ENCODE measurements at places on chromosomes 2 and 18.

DNA sequence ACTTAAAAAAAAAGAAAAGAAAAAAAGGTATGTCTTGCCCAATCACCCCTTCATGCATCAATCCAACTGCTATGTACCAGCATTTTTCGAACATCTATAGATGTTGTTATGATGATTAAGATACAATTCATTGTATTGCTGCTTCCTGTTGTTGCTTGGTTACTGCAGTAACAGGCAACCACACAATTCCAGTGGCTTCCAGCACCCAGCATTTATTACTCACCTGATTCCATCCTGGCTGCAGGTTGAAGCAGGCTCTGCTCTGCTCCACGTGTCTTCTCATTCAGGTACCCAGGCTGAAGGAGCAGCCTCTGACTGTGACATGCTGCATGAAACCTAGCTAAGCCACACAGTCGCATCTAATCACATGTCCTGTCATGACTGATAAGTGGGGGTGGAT is 196.9 kb downstream of the INO80D start:
- no peak for DNase-seq

DNA sequence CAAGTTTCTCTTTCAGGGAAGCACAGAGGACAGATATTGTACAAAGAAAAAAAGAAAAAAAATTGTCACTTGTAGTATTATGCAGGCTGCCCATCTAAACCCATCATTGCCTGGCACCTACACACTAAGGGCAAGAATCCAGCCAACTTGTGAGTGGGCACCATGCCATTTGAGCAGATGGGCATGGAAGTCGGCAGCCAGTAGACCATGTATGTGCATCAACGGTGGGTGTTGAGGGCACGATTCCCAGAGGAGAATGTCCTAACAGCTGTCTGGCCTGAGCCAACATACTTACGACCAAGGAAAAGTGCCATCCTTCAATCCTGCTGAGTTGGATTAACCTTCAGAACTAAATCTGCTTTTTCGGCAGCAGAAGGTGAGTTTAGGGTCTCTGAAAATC is 63.9 kb downstream of the ARHGAP15 start:
- DNase-seq, result no peak

DNA sequence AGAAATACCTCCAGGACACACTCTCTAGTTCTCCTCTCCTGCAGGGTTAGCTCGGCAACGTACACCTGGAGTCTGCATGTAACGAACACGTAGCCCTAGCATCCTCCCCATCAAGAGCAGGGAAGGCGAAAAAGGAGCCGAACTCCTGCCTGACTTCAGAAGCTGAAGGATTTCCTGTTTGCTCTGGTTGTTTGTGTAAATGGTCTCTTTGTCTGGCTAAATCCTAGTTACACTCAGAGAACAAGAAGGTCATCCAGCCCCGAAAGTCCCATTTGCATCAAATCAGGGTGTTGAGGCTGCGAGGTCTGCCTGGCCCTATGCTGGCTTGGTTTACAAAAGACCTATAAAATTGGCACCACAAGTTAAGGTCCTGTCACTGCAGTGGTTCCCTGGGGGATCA is 66.4 kb upstream of the POMC start:
- no peak for DNase-seq

GRCh38 chr2:133422931-133423351 is 145.3 kb downstream of the NCKAP5 start:
- no peak for DNase-seq

DNA sequence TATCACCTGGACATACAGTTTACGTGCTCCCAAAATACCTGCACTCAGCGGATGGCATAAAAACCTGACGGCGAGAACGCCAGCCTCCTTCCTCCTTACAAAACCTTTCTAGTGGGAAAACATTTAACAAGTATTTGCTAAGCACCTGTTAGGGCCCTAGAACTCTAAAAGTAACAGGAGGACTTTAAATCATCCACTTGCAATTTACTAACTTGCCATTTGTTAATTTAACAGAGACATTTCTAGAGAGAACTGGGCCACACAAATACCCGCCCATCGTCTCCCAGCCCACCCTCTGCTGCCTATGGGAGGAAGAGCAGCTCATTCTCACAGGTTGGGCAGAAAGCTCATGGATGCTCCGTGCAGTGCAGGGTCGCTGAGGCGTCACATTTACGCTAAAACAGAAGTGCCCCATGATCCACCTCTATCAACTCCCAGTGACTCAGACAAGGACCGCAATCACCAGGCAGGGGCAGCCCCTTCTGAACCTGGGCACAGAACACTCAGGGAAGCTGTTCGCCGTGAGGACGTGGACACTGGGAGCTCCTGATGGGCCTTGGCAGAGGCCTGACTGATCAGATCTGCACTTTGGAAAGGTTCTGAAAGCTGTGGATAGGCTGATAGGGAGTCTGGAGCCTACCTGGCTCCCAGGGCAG is 106.9 kb downstream of the HDAC4 start:
- DNase-seq, result no peak
